ENCODE measurements at places on chromosomes 2 and 18.

DNA sequence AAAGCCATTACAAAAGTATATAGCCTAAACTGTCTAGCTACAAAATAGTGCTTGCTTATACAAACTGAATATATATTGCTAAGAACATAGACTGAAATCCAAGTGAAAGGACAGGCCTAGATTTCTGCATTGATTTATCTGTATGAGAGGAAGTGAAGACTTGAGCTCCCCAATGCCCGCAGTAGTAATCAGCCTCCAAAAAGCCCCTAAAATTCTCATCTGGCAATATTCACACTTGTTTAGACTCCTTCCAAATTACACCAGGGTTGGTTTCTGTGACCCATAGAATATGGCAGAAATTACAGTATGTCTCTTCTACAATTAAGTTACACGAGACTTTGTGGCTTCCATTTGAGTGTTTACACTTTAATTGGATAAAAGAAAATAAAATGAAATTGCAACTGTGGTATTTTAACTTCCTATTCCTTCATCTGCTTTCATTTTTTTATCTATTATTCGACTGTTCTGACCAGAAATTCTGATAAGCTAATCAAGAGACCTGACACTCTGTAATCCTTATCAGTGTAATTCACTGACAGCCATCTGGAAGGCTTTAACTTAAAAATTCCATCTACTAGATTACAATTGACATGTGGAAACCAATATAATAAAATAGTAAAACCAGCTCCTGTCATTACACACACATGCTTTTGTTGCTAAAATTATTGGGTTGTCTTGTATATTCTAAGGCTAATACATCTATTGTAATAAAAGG is 21.1 kb downstream of the ABCB11 start:
- no peak for DNase-seq

- DNase-seq: no peak
These were observed 516.0 kb upstream of the POU3F3 start for GRCh38 chr2:104337869-104338268.

GRCh38 chr18:26763446-26764110 is 101.9 kb downstream of the AQP4 start:
- no peak for DNase-seq

DNA sequence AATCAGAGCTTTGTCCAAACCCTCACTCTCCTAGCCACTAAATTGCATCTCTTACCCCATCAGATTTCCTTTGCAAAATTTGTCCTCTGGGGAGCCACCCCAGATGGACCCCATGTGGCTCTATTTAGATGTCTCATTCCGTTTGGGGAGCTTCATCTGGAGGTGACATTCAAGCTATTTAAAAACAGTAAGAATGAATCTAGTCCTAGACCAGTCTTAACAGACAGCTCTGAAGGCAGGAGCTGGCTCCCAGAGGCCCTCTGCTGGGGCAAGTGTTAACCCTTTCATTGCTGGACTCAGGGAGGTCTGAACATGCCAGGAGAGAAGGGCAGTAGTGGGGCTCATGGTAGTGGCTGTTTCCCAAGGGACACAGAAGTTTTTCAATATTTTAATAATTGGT is 59.2 kb downstream of the RPL37A start:
- no peak for DNase-seq

- DNase-seq: no peak
These were observed 213.2 kb downstream of the KCNJ3 start for GRCh38 chr2:154911729-154912128.

DNA sequence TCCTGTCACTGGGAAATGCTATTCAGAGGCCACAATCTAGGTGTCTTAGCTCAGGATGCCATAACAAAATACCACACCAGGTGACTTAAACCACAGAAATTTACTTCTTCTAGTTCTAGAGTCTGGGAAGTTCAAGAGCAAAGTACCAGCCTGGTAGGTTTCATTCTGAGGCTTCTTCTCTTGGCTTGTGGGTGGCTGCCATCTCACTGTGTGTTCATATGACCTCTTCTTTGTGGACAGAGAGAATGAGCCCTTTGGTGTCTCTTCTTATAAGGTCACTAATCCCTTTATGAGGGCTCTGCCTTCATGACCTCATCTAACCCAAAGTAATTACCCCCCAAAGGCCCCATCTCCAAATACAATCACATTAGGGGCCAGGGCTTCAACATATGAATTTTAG is 57.3 kb downstream of the RHOB start:
- DNase-seq: peak; percentile 46

GRCh38 chr2:149926149-149926548 is 338.6 kb upstream of the MMADHC start:
- DNase-seq: no peak

DNA sequence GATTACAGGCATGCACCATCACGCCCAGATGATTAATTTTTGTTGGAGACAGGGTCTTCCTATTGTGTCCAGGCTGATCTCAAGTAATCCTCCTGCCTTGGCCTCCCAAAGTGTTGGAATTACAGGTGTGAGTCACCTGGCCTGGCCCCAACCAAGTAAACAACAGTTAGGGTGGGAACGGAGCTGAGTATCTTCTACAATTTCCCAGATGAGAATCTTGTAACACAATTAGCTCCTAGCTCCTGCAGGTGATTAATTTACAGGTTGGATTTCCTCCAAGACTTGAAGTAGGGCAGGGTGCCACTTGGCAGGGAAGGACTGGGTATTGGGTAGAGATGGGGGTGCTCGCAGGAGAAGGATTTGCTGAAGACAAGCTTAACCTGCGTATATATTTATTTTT is 17.8 kb downstream of the NLRC4 start:
- DNase-seq: no peak

DNA sequence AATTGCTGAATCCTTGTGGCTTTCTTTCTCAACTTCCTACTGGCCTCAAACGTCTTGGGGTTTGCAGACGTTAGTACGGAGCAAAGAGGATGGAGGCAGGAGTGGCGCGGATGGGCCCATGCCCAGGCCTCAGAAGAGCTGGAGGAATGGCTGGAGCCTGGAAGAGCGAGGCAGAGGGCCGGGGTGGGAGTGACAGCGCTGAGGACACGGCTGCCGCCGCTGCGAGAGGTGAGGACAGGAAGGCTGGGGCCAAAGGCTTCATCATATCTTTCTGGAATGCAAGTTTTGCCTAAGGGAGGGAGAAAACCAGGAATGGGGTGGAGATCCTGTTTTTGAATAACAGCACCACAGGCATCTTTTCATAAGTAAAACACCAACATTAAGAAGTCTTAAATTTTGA is 178.5 kb upstream of the SESTD1 start:
- no peak for DNase-seq
